ENCODE measurements at places on chromosomes 13 and 19.

- DNase-seq, result no peak
Measured at GRCh38 chr19:48510421-48511268, 990 bp downstream of the LMTK3 start.

- DNase-seq, result no peak
Measured at GRCh38 chr19:4172861-4173473, 9.4 kb downstream of the SIRT6 start.

- no peak for DNase-seq
Measured at GRCh38 chr13:73704587-73704986, 429.6 kb downstream of the KLF12 start.

DNA sequence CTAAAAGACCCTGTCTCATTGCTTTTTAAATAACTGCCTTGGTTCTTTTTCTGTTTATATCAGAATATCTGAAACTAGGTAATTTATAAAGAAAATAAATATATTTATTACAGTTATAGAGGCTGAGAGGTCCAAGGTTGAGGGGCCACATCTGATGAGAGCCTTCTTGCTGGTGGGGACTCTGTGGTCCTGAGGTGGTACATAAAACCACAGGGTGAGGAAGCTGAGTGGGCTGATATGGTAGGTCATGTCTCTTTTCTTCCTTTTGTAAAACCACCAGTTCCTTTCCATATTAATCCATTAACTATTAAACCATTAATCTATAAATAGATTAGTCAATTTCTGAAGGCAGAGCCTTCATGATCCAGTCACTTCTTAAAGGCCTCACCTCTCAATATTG is 109.5 kb upstream of the SPRY2 start:
- DNase-seq, result no peak

GRCh38 chr19:10587022-10587838 is at the start of gene AP1M2:
Gene AP1M2 (minus strand): TSS chr19:10587312. CDS start chr19:10587231, 81 bp downstream.
- DNase-seq, result no peak

GRCh38 chr19:8259142-8259921 is 48.8 kb downstream of the CD320 start:
- DNase-seq, result no peak

DNA sequence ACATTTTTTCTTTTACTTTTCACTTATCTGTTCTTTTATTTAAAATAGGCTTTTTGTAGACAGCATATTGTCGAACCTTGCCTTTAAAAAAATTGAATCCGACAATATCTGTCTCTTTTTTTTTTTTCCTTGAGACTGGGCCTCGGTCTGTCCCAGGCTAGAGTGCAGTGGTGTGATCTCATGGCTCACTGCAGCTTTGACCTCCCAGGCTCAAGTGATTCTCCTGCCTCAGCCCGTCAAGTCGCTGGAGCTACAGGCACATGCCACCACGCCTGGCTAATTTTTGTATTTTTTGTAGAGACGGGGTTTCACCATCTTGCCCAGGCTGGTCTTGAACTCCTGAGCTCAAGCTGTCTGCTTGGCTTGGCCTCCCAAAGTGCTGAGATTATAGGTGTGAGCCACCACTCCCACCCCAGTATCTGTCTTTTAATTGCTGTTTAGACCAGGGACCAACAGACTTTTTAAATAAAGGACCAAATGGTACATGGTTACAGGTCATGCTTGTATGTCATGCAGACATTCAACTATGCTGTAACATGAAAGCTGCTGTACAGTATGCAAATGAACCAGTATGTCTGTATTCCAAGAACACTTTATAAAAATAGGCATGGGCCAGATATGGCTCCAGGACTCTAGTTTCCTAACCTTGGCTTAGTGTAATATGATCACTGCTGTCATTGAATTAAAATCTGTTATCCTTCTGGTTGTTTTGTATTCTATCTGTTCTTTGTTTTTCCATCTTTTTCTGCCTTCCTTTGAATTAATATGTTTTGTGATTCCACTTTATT is 80.3 kb downstream of the GJA3 start:
- no peak for DNase-seq
